Gastroesophageal sphincter (tissue), 4 donors: ENCODE measurements at places on chromosomes 4 and X.

- no peak for ATAC-seq
Measured at GRCh38 chr4:155489271-155489670, 112.5 kb upstream of the MAP9 start.

DNA sequence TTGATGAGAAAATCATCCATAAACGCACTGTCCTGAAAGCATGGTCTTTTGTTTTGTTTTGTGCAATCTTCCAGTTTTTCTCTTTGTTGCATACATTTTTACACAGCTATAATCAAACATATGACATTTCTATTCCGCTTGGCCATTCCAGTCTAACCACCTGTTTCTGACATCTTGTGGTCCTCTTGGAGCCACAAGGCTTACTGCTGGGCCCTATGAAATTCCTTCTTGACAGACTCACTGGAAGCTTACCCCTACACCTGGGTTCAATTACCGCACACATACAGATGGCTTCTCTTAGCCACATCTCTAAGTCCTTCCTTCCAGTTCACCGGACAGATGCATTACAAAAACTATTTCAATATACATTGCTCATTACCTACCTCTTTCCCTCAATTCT, 72.4 kb downstream of the PAPSS1 start:
- no peak for ATAC-seq

GRCh38 chr4:2260344-2261109, 1.4 kb downstream of the MXD4 start:
- no peak for ATAC-seq

GRCh38 chr4:5750052-5750945, 39.3 kb downstream of the EVC start:
- no peak for ATAC-seq

GRCh38 chr4:118351851-118352827, 664 bp downstream of the PRSS12 start:
- peak; percentile 40 for ATAC-seq

DNA sequence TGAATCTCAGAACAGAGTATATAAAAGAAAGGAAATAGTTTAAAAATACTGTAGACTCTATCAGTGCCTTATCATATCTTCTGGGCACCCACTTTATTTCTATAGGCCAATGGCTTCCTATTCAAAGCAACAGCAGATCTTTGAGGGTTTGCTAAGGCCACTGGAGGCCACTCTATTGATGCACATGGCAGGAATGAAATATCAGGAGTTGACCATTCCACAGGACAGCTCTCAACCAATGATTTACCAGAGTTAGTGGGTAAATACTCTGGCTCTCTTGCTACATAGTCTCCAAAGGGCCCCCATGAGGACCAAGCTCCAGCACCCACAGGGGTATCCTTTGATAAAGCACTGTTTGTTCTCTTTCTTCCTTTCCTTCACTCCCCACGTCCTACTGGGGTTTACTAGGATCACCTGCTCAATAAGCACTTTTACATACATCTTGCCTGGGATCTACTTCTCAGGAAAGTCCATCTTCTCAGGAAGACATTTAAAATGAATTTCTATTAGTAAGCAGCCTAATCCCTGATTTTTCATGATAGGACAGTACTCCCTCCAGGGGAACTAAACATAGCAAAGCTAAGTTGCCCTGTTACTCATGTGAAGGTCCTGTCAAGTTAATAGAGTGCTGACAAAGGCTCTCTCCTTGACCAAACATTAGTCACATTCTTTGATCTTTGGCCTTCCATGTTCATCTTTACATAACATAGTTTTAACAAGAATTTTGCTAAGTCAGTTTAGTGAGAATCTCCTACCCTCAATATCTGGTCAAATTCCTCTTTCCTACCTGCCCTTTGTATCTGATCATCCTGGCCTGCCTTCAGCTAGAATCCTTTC, 459.7 kb downstream of the GRXCR1 start:
- ATAC-seq, result no peak
